NCI-H524 (cell line): ENCODE measurements at places on chromosomes 2 and 18.

- DNase-seq, result no peak
Observed at GRCh38 chr2:19592197-19592596, 233.8 kb upstream of the OSR1 start.

- DNase-seq, result no peak
Observed at GRCh38 chr2:196530910-196531309, 108.6 kb upstream of the CCDC150 start.

DNA sequence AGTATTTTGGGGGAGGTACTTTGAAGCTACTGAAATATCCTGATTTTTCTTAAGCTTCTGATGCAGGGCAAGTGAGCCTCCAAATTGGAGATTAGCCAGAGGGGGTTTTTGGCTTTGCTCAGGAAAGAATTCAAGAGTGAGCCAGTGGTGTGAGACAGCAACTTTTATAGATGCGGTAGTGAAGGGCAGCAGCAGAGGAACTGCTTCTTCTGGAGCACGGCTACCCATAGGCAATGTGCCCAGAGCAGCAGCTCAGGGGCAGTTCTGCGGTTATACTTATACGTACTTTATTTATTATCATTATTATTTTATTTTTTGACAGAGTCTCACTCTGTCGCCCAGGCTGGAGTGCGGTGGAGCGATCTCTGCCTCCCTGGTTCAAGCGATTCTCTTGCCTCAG lies 19.8 kb upstream of the NT5DC4 start:
- DNase-seq, result peak; percentile 6

- no peak for DNase-seq
Observed at GRCh38 chr2:62817995-62818713, 112.6 kb downstream of the EHBP1 start.

DNA sequence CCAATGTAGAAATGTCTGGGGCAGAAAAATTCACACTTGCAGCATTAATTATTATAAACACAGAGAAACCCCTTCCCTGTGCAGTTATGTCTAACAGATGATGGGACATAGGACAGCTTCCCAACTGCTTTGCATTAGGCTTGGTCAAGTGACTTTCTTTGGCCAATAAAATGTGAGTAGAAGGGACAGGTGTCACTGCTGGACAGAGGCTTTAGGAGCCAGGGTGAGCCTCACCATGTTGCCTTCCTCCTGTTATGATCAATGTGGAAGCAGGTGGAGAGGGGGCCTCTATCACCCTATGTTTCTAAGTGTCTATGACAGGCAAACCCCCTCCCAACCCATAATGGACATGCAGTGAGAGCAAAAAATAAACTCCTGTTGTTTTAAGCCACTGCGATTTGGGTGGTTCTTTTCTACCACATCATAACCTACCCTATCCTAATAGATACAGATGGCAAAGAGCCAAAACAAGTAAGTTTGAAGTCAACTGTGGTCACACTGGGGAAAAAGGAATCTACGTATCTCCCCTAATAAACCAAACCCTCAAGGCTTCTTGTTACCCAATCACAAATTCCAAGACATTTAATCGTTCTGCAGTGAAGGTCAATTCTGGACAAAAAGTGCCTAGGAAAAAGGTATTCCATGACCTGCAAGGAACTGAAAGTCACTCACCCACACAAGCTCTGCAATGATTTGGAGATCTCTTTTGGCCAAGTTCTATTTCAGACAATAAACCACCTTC lies 28.6 kb upstream of the POU3F3 start:
- DNase-seq, result no peak

DNA sequence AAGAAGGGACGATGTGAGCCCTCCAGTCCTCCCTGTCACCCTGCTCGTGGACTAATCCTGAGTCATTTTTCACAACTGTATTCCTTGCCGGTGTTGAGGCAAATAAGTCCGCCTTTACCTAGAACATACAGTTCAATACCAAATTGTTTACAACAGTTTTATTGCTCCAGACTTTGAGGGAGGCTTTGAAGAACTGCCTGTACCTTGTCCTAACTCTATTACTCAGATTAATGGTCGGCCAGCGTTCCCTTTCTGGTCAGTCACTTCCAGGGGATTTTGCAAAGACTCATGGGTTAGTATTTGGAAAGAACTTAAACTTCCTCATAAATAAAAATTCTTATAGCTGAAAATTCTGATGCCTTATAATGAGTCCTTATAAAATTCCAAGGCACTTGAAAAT lies 85.1 kb upstream of the ZNF532 start:
- DNase-seq, result no peak

- no peak for DNase-seq
Observed at GRCh38 chr2:36952748-36953197, 13.6 kb downstream of the STRN start.

GRCh38 chr2:236180831-236181453 lies 12.8 kb upstream of the GBX2 start:
- no peak for DNase-seq

GRCh38 chr2:88622307-88622706 lies 5.0 kb downstream of the EIF2AK3 start:
- DNase-seq, result no peak

GRCh38 chr18:4639628-4640310 lies 184.7 kb upstream of the DLGAP1 start:
- no peak for DNase-seq

GRCh38 chr18:76674596-76674995 lies 147.8 kb upstream of the ZNF236 start:
- no peak for DNase-seq

DNA sequence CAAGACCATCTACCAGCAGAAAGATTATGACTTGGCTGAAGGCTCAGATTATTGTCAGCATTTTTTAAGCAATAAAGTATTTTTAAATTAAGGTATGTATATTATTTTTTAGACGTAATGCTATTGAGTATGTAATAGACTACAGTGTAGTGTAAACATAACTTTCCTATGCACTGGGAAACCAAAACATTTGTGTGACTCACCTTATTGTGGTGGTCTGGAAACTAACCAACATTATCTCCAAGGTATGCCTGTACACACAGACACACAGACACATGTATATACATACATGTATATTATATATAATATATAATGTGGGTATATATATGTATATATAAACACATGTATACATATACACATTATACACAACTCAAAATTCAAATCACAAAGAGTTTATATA lies 9.1 kb upstream of the TMEFF2 start:
- DNase-seq, result no peak

GRCh38 chr2:180657054-180657453 lies 323.4 kb upstream of the UBE2E3 start:
- no peak for DNase-seq

GRCh38 chr2:178208817-178209216 lies 14.5 kb downstream of the OSBPL6 start:
- DNase-seq, result no peak

- no peak for DNase-seq
Observed at GRCh38 chr2:154945984-154946383, 247.5 kb downstream of the KCNJ3 start.

DNA sequence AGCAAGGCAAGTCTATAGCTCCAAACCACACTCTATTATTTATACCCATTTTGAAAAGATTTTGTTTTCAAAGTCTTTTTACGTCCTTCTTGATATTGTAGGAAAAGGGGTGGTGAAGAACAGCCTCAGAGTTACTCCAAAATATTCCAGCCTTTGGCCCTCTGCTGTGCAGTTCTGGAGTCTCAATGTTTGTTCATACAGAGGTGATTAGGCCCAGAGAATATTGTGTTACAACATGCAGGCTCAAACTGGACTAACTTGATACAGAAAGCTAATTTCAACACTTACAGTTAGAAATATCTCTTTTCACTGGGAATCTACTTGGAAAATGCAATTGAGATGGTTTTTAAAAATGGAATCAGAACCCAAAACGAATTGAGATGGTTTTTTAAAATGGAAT lies 40.4 kb upstream of the SLC25A52 start:
- DNase-seq, result no peak

- DNase-seq, result no peak
Observed at GRCh38 chr2:15734674-15735483, 143.2 kb downstream of the DDX1 start.

DNA sequence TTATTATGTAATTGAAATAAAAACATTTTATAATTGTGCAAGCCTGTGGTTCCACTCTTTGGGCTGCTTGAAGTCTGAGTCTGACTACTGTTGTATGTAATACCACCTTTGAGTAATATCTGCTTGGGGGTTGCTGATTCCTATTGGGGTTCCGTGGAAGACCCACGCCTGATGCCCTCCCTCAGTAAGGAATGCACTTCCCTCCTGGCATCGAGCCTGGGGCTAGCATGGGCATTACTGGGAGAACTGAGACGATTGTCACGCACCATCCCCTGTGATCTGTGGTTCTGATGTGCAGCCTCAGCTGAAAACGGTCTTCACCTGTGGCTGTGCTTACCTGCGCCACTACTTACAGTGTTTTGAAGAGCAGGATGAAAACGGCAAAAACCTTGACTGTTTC lies 32.7 kb upstream of the RBM44 start:
- no peak for DNase-seq

GRCh38 chr2:201118961-201119854 lies 3.2 kb downstream of the CFLAR start:
- DNase-seq, result peak; percentile 46

DNA sequence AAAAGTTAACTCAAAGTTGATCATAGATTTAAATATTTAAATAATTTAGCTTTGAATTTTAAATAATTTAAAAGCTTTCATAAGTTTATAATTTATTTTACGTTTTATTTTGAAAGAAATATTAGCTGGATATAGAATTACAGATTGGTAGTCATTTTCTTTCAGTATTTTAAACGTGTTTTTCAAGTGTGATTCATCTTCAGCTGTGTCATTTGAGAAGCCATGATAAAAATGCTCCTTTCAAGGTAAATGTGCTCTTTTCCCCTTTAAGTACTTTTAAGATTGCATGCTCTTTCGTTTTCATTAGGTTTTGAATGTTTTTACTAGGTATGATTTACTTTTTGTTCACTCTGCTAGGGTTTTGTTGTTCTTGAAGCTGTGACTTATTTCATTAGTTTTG lies 116.8 kb upstream of the FIGN start:
- no peak for DNase-seq

DNA sequence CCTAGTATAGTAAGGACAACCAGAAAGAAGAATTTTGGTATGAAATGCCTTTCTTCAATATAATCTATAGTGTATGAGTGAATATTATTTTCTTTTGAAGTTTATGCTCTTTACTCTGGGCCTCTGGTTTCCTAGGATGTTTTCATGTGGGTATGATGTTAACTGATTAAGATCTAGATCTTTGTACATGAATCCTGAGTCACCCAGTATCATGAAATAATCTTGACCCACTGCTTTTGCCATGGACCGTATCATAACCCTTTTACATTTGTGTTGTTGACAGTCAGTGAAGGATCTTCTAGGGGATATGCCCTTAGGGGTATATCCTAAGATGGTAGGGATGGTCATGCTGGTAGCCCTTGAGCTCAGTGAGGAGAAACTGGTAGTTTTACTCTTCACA lies 100.3 kb downstream of the RAB3GAP1 start:
- DNase-seq, result no peak

DNA sequence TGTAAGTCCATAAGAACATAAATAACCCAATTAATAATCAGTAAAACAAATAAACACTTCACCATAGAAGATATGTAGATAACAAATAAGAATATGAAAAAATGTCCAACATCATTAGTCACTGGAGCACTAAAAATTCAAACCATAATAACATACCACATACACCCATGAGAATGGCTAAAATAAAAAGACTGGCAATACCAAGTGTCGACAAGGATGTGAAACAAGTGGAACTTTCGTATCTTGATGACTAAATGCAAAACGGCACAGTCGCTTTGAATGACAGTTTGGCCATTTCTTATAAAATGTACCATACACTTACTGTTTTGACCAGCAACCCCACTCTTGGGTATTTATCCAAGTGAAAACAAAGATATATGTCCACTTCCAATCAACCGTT lies 26.8 kb downstream of the ANKMY1 start:
- no peak for DNase-seq

- peak; percentile 18 for DNase-seq
Observed at GRCh38 chr2:175755169-175755568, 246.9 kb downstream of the LNPK start.

GRCh38 chr2:219452361-219453317 lies 18.0 kb downstream of the SPEG start:
- DNase-seq, result no peak

DNA sequence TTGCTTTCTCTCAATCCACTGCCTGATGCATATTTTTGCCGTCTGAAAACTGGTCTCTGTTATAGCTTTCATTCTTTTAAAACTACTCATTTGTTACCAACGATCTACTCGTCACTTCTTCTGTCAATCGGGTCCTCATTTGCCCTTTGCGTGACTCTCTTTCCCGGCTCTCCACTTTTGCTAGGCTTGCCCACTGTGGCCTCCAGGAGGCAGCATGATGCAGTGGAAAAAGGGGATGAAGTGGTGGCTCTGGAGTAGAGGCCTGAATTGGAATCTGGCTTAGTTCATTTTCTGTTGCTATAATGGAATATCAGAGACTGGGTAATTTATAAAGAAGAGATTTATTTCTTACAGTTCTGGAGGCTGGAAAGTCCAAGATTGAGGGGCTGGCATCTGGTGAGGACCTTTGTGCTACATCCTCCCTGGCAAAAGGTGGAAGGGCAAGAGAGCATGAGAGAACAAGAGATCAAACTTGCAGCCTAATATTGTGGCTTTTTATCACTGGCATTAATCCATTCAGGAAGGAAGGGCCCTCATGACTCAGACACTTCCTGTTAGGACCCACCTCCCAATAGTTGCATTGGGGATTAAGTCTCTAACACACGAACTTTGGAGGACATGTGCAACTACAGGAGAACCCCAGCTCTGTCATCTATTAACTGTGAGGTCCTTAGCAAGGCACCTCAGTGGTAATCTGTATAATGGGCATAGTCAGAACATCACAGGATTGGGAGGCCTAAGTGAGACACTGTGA lies 15.4 kb downstream of the GDF7 start:
- DNase-seq, result no peak

- DNase-seq, result no peak
Observed at GRCh38 chr2:63876311-63876710, 34.6 kb downstream of the UGP2 start.

DNA sequence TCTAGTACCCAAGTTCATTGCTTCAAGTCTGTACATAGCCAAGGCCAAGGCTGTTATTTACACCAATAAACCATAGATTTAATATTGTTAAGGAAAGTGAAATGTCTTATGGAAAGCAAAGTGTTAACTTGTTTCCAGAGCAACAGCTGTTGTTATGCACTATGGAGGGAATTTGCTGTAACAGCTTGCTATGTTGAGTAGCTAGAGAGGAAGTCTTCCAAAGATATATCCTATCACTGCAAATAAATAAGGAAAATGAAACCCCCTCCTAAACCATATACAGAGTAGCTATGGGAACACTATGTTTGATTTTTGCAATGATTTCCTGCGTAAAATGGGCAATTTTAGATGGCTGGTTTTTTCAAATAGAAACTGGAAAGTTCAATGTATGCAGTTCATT lies 21.1 kb downstream of the TMEM182 start:
- no peak for DNase-seq

DNA sequence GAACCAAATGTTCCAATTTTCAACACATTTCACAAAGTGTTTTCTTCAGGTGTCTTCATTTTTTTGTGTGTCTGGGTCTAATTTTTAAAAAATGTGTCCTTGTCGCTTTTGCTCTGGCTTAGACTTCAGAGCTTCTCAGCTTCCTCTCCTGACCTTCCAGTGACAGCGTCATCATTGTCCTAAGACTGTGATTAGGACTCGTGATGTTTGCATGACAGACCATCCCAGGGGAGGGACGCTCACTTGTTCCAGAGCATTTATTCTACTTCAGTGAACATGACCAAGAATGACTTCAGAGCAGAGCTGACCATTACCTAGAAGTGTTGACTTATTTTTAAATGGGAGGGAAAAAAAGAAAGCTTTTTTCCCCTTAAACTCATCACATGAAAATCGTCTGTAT lies 591.9 kb downstream of the IRS1 start:
- DNase-seq, result no peak
